SK-N-MC (cell line): ENCODE measurements at places on chromosomes 7 and 10.

- DNase-seq = no peak
Measured at GRCh38 chr7:46738796-46739195, 817.7 kb upstream of the IGFBP3 start.

GRCh38 chr10:123554656-123555055 lies 111.5 kb upstream of the GPR26 start:
- no peak for DNase-seq

DNA sequence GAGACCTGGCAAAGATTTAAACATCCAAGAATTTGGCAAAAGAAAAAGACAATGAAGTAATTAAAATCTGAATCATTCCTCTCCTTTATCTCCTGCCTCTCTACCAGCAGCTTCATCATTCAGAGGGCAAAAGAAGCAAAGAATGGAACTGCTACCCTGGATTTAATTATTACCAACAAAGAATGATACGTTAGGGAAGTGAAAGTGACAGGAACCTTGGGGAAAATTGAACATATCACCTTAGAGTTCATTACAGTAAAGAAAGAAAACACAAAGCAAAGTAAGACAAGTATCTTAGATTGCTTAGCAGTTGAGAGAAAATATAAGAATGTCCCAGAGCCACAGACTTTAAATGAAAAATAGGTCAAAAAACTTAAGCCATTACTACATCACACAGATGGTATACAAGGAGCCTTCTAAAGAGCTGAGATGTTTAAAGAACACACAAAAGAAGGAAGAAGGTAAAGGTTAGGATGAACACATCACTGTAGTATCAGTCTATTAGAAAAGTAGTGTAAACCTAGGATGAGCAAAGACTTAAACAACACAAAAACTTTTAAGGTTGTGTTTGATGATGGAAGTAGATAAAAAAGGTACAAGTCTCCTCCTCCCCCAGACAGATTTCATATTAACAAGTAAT lies 17.5 kb downstream of the CTNNA3 start:
- DNase-seq = no peak

GRCh38 chr10:92690211-92690914 lies 608 bp downstream of the HHEX start:
- DNase-seq = no peak

GRCh38 chr7:157516911-157517781 lies 180.3 kb downstream of the DNAJB6 start:
- DNase-seq = no peak
